ENCODE measurements at places on chromosomes 13 and 19.

DNA sequence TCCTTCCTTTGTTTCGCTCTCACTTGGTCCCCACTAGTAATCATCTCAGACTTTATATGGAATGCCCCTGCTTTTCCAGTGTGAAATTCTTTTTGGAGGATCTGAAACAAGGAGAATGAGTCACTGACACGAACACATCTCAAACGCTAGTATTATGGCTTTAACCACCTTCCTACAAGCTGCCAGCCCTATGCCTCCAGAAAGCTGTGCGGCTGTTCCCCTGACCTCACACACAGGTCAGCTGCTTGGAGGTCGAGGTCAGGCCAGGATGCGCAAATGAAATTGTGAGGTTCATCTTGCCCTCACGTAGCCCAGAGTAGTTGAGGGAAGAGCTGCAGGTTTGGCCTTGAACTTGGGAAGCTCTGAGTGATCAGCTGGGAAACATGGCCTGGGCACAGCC is 449.8 kb downstream of the FGF9 start:
- no peak for DNase-seq

GRCh38 chr13:24043590-24044350 is 116.8 kb upstream of the SPATA13 start:
- DNase-seq, result no peak

- DNase-seq, result peak; percentile 11
Observed at GRCh38 chr13:88979465-88980175, 1308.4 kb downstream of the SLITRK5 start.

DNA sequence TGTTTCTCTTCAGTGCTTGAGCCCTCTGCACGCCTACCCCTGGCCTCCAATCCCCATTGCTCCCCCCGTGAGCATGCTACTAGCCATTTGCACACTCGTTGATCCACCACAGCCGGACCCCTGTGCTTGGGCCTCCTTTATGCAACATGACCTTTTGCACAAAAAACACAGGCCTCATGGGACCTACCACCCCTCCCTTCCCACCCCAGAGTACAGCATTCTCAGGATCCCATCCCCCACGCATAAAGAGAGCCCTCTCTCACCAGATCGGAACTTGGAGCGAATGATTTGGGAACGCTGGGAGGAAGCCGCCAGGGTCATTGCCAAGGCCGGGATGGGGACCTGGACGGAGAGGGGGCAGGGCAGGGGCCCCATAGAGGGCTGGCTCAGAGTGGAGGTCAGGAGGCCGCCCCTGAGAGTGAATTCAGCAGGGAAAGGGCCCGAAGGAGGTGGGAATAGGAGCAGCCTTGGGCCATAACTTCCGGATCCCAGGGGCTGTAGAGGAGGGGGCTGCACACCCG is 754 bp downstream of the MAMSTR start:
- DNase-seq, result no peak

DNA sequence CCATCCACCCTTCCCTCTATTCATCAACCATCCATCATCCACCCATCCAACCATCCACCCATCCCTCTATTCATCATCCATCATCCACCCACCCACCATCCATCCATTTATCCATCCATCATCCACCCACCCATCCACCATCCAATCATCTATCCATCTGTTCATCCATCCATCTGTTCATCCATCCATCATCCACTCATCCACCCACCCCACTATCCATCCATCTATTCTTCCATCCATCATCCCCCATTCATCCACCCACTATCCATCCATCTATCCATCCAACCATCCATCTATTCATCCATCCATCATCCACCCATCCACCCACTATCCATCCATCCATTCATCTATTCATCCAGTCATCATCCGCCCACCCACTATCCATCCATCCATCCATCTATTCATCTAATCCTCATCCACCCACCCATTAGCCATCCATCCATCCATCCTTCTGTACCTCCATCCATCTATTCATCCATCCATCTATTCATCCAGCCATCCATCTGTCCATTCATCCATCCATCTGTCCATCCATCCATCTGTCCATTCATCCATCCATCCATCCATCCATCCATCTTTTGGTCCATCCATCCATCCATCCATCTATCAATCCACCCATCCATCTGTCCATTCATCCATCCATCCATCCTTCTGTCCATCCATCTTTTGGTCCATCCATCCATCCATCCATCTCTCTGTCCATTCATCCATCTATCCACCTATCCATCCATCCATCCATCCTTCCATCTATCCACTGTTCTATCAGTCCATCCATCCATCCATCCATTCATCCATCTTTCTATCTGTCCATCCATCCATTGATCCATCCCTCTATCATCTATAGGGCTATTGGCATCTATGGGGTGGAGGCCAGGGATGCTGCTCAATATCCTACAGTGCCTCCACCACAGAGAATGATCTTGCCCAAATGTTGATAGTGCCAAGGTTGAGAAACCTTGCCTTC is 47.5 kb downstream of the CPAMD8 start:
- no peak for DNase-seq

- DNase-seq, result peak; percentile 41
Observed at GRCh38 chr13:23956106-23956505, 58.8 kb upstream of the C1QTNF9B start.

GRCh38 chr19:1284293-1284978 is 1.2 kb upstream of the EFNA2 start:
- no peak for DNase-seq

DNA sequence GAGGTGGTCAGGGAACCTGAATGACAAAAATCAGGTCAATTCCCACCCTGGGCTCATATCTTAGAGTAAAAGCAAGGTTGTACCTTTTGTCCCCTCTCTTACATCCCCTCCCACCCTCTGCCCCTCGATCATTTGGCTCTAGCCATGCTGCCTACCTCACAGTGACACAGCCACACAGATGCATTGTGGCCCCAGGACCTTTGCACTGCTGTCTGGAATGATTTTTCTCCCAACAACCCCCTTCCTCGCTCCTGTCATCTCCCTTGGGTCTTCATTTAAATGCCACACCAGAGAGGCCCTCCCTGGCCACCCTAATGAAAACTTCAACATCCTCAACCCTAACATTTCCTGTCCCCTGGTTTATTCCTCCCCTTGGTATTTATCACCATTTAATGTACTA is 4.3 kb downstream of the MYH14 start:
- no peak for DNase-seq

DNA sequence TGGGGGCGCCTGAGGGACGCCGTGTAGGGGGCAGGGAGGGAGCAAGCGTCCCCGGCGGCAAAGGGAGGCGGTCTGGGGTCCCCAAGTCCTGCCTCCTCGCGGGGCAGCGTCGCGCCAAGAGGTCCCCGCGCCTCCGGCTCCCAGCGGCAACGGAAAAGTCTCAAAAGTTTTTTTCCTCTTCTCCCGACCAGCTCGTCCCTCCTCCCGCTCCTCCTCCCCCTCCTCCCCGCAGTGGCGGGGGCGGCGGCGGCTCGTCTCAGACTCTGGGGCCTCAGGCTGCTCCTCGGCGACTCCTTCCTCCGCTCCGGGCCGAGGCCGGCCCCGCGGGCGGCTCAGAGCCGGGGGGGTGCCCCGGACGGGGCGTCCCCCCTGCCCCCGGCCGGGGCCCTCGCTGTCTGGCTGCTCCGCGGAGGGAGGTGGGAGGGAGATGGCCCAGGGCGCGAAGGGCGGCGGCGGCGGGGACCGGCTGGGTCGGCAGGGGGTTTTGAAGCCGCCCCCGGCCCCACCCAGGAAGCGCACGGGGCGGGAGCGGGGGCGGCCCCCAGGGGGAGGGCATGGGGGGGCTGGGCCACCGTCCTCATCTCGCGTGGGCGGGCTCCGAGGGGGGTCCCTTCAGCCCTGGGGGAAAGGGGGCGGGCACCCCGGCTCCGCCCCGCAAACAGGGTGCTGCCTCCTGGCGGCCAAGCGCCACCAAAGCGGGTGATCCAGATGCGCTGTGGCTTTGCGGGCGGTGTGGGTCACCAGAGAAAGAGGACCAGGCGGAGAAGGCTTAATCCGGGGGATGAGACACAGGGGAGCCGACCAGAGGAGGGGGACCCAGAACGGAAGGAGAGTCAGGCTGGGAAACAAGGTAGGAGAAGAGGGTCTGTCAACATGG is at the start of gene TGFB1:
Gene TGFB1, minus strand, starts transcription at position 457 of the 877 bp plus-strand sequence. CDS start 878 bp downstream, outside the sequence.
- DNase-seq, result peak; percentile 93

- no peak for DNase-seq
Observed at GRCh38 chr13:83876546-83876945, 5.7 kb downstream of the SLITRK1 start.

Data from fibroblast of pulmonary artery (primary cell).